ENCODE measurements at places on chromosomes 12 and 14.

DNA sequence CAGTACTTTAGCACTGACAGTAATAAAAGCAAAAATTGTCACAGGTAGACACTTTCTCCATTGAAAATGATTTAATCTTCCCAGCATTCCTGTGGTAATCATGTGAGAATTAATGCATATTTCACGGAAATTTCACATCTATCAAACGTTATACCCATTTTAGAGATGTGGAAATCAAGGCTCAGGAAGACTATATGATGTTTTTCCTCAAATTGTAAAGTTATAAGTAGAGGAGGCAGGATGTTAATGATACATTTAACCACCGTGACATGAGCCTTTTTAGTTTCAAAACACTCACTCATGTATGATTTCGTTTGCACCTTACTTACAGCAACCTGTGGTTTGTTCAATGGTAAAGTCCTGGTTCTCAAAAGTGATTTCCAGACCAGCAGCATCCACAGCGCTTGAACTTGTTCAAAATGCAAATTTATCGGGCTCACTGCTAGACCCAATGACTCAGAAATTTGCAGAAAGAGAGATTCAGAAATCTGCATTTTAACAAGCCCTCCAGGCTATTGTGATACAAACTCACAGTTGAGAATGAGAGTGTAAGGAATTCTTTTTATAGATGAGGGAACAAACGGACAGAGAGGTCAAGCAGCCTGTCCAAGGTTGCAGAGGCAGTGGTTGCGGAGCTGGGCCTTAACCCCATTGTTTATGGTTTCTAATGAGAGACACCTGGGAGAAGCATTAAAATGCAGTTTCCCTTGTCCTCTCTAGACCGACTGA lies 654.8 kb upstream of the TBX3 start:
- no peak for DNase-seq

DNA sequence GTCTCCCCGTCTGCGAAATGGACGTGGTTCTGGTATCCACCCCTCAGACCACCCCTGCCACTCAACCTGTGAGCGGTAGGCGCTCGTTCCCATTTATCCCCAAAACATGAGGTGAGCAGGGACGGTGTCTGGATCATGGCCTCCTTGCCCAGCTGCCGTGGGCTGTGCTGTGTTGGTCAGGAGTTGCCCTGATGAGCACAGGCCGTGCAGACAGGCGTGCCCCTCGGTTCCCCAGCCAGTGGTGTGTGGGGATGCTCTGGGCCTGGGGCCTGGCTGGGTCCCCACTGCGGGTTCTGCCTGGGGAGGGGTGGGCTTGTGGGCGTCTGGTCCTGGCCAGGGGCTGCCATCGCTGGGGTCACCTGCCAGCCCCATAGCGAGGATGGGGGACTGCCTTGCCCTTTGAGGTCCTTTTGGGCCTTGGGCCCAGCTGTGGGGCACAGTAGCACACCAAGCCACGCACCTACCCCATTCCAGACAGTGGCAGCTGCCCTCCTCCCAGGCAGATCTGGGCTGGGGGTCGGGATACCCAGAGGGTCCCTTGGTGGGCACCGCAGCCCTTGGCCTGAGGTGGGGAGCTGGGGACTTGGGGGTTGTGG lies 11.3 kb upstream of the PUS1 start:
- DNase-seq, result no peak

GRCh38 chr12:14853961-14854360 lies 10.6 kb upstream of the ART4 start:
- DNase-seq, result no peak

- DNase-seq, result no peak
Observed at GRCh38 chr12:47852096-47852571, 32.4 kb upstream of the HDAC7 start.

DNA sequence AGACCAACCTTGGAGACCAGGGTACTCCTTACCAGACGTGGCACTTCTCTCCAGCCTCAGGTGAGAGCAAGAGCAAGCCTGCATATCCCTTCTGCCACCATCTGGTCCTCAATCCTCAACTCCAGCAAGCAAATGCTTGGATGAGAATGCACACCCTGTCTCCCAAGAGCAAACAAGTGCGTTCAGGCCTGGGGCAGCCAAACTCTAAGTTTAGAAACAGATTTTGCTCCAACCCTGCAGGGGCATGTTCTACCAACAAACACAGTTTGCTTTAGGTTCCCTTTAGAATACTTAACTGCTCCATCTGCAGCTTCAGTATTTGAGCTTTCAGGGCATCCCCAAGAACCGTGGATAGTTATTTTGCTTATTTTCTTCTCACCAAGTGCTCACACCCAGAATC lies 55.9 kb upstream of the FICD start:
- DNase-seq, result no peak

DNA sequence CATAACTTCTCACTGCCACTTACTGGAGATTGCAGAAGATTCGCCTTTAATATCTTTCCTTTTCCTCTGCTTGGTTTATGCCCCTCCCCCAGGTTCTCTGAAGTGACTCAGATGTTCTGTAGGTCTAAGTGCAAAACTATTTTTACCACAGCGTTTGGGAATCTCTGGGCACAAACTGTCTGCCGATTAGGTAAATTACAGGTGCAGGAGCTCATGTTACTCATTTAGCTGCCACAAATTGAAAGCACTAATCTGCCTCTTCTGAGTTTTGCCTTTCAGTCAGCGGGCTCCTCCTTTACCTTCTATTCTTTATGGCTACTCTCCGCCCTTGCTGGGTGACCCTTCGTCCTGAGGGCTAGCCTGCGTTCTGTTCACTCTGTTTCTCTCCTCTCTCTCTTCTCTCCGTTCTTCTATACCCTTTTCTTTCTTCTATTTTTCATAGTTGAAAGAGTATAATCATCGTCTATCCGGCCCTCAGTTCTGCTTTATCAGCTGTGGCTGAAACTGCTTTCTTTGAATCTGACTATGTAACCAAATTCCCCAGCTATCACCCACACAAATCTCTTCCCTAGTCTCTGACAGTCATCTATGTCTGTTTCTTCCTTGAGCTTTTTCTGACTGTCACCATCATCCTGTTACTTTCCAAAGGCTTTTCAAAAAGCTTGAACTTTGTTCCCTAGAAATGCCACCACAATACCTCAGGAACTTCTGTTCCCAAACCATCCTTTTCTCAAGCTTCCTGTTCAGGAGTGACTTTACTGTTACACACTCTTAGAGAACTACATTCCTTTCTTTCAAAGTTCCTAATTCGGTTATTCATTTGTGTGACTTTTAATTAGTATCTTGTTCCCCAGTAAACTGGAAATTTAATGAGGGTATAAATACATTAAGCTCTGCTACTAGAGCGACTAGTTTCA lies 4.3 kb upstream of the MYF6 start:
- no peak for DNase-seq

DNA sequence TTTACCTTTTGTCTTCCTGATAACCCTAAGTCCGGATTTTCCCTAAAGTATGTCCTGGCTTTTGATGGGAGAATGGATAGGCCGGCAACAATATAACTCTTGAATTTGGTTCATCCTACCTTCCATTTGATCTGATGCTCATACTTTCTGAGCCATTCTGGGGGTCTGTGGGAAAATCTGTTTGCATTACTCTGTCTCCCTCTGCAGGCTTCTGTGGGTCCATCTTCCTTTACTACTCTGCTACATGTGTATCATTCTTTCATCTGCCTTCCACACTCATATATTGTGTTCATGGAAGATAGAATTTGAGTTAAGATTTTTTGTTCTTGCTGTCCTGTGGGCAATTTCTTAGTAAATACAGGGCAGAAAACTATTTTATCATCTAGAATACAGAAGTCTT lies 101.5 kb downstream of the NAV3 start:
- no peak for DNase-seq

DNA sequence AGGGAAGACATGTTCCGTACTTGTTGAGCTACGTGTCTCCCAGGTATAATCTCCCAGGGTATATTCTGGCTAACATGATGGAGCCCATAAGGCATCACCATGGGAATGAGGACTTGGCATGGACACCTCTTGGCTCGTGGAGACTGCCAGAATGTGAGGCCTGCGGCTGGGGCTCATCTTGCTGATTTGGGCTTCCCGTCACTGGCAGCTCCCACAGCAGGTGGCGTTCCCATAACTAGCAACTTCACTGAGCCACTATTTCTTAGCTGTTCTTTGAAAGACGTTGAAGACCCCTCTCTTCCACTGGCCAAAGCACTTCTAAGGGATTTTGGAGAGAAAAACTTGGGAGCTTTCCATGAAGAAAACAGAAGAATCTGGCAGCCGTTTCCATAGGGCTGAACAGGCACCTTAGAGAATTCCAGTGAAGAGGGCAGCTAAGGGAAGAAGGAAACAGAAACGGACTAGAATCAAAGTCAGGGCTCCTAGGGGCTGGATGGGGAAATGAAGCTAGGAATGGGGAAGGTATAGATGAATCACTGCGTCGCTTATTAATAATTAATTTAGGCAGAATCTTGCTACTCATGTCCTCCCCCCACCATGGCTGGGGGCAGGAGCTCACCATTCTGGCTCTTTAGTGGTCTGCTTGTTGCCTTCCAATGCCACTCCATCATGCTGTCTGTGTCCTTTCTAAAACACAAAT lies 39.7 kb upstream of the FOS start:
- DNase-seq, result no peak

DNA sequence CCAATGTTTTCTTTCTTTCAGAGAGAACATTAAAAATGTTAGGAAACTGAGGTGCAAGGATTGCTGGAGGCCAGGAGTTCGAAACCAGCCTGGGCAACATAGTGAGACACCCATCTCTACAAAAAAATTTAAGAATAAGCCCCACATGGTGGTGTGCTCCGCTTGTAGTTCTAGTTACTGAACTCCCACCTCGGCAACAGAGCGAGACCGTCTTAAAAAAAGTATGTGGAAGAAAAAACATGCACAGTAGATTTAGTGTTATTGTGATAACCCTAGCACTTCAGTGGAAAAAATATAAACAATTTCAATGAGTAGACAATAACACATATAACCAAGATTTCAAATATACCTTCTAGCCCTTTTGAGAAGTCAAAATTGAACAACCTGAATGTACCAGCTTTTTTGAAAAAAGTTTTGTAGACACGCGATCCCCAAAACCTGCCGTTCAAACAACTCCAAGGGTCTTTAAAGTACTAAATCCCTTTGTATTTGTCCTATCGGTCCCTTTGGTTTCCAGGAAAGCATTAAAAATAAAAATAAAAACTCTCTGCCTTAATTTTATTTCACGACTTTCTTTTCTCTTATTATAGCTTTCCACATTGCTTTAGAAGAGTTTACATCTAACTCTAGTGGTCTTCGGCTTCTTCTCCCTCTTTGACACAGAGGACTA lies 1.0 kb upstream of the ANO6 start:
- DNase-seq, result no peak

GRCh38 chr14:23359722-23360447 lies 5.1 kb downstream of the EFS start:
- DNase-seq, result no peak

- no peak for DNase-seq
Observed at GRCh38 chr12:122859303-122860039, 24.2 kb downstream of the HIP1R start.

GRCh38 chr12:117552971-117553370 lies 191.5 kb upstream of the NOS1 start:
- DNase-seq, result no peak

DNA sequence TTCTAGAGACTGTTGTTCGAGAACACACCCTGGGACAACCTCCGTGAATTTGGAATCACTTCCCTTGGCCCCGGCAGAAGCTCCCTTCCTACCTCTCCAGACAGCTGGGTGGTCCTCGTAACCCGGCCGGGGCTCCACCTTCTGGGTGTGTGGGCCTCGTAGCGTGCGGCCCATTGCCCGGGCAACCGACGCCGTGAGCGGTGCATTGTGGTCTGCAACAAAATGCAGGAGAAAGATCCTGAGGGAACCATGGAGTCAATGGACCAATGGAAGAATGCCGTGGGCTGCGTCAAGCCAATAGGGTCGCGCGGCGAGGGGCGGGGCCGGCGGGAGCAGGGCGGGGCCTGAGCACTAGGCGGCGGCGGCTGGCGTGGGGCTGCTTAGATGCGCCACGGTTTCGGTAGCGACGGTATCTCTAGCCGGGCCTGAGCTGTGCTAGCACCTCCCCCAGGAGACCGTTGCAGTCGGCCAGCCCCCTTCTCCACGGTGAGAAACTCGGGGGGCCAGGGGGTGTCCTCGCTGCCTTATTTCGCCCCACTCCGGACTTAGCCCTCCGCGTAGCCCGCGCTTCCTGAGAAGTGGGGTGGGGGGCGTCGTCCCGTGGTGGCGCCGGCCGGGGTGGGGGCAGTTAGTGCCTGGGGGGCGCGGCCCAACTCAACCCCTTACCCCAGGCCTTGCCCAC lies at the start of gene DYNLL1:
TSS of gene DYNLL1 (plus strand) at position 383 of the 682 bp plus-strand sequence. CDS start 309 bp downstream, outside the sequence.
- DNase-seq, result peak; percentile 96

DNA sequence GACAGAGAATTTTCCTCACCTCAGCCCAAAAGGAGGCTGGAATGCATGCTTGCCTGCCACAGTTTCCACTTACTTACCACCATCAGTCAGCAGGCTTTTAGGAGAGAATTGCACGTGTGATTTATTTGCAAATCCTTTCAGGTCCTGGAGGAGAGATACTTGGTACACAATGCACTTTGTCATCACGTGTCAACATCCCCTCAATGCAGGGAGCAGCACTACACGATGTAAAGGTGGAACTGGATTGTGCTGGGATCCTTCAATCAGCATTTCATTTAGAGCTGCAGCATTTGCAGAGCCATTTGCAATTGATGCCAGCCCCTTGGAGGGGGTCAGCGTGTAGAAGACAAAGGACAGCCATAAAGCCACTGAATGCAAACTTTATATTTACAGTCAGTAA lies 218.1 kb downstream of the GLT1D1 start:
- no peak for DNase-seq

GRCh38 chr12:54463034-54463433 lies 10.4 kb downstream of the GTSF1 start:
- DNase-seq, result peak; percentile 52

- no peak for DNase-seq
Observed at GRCh38 chr12:57309420-57309819, 58.4 kb upstream of the STAC3 start.

DNA sequence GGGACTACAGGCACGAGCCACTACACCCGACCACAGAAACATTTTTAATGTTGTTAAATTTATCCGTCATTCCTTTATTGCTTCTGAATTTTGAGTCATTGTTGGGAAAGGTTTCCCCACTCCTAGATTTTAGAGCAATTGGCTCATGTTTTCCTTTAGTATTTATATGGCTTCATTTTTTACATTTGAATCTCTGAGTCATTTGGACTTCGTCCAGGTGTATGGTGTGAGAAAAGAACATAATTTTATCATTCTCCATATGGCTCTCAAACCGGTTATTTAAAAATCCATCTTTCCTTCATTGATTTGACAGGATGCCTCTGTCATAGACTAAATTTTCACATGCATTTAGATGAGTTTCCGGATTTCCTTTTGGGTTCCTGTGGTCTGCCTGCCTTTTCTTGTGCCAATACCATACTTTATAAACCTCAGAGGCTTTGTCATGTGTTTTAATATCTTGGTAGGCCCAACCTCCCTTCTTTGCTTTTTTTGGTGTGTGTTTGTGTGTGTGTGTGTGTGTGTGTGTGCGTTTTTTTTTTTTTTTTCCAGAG lies 30.9 kb downstream of the LRTM2 start:
- DNase-seq, result no peak

GRCh38 chr14:75084513-75084912 lies 15.1 kb downstream of the ZC2HC1C start:
- DNase-seq, result no peak
